ENCODE measurements at places on chromosomes 11 and 22. TPM values are rescaled to one million over a fixed set of nuclear protein-coding genes. Genes with fewer than 3 reads are reported as not detected.

Gene OR9I1
- total RNA-seq, result not detected

Gene CBLIF
- not detected for total RNA-seq

Gene MB
- 11.2 TPM for total RNA-seq

Gene OR2AT4
- 0.01 TPM for total RNA-seq

Gene OR2AG1
- not detected for total RNA-seq

Gene UBXN1
- total RNA-seq, result 124 TPM

Gene GGTLC3
- total RNA-seq, result not detected

Gene LDHAL6A
- total RNA-seq, result not detected

Gene LIF
- 40.5 TPM for total RNA-seq

Gene PKDREJ
- total RNA-seq, result not detected

Gene LGR4
- total RNA-seq, result 52.4 TPM

Gene OR52N1
- not detected for total RNA-seq

Gene TRIM49
- total RNA-seq, result not detected

Gene OR4A16
- total RNA-seq, result not detected

Gene DDI1
- not detected for total RNA-seq

Gene CREBZF
- 32.3 TPM for total RNA-seq

Gene LMO2
- 0.44 TPM for total RNA-seq

Gene TECTA
- total RNA-seq, result 0.04 TPM

Gene CASP5
- not detected for total RNA-seq

Gene OSM
- total RNA-seq, result not detected

Gene ST14
- total RNA-seq, result 0.09 TPM

Gene HIC2
- total RNA-seq, result 2.9 TPM

Gene LRP5
- total RNA-seq, result 47.8 TPM

Gene NLRP14
- total RNA-seq, result not detected

Gene P2RY6
- total RNA-seq, result 9.4 TPM

All from A549 treated with DMSO at 1 μM for 4 hours (cell line).